ENCODE measurements at places on chromosomes 3 and 15. TPM values are rescaled to one million over a fixed set of nuclear protein-coding genes. Genes with fewer than 3 reads are reported as not detected.

DNA sequence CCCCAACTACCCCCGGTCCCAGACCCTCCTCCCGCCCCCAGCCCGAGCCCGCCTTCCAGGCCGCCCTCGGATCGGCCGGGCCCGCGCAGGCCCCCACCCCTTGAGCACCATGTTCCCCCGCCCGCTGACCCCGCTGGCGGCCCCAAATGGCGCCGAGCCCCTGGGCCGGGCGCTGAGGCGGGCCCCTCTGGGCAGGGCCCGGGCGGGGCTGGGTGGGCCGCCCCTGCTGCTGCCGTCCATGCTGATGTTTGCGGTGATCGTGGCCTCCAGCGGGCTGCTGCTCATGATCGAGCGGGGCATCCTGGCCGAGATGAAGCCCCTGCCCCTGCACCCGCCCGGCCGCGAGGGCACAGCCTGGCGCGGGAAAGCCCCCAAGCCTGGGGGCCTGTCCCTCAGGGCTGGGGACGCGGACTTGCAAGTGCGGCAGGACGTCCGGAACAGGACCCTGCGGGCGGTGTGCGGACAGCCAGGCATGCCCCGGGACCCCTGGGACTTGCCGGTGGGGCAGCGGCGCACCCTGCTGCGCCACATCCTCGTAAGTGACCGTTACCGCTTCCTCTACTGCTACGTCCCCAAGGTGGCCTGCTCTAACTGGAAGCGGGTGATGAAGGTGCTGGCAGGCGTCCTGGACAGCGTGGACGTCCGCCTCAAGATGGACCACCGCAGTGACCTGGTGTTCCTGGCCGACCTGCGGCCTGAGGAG, 472 bp downstream of the CHST14 start:
- H3K27ac ChIP-seq = peak overlapping the region; percentile 25
- H3K4me1 ChIP-seq = peaks cover 16% of the 10 kb centered on the region
- peak overlapping the region; percentile 72 for H3K4me3 ChIP-seq
- H3K36me3 ChIP-seq = peaks cover 7% of the 10 kb centered on the region

GRCh38 chr15:59307165-59307537, 65.5 kb downstream of the MYO1E start:
- no peak overlapping the region for H3K4me3 ChIP-seq
- H3K36me3 ChIP-seq = no peaks in the 10 kb centered on the region
- no peaks in the 10 kb centered on the region for H3K27me3 ChIP-seq

DNA sequence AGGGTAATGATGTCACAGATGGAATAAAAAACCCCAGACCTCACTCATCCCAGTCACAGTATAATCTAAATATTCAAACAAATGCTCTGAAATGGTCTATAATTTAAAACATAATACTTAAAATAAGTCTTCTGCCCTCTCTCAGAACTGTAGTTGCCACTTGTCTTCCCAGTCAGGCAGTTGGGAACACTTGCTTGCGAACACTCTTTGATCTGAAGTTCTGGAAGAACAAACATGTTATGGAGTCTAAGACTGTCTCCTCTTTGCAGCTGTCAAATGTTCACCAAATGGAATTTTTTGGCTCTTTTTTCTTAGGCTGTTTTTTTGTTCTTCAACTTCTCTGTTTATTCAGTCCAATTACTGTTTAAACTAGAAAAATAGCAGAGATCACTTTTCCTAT, 711.1 kb upstream of the GOLIM4 start:
- H3K4me3 ChIP-seq = no peak overlapping the region
- H3K4me1 ChIP-seq = no peaks in the 10 kb centered on the region
- no peak for DNase-seq
- H3K36me3 ChIP-seq = no peaks in the 10 kb centered on the region

GRCh38 chr3:40178012-40178594, 131.4 kb upstream of the EIF1B start:
- no peaks in the 10 kb centered on the region for H3K4me1 ChIP-seq
- no peak overlapping the region for H3K4me3 ChIP-seq
- DNase-seq = no peak
- H3K36me3 ChIP-seq = peaks cover 6% of the 10 kb centered on the region
- no peaks in the 10 kb centered on the region for H3K27me3 ChIP-seq

WDR6 gene
- 43.9 TPM for total RNA-seq
